ENCODE measurements at places on chromosomes 2 and 18. TPM values are rescaled to one million over a fixed set of nuclear protein-coding genes. Genes with fewer than 3 reads are reported as not detected.

Gene RAB6C
- total RNA-seq: not detected

Gene EPC2
- 89.0 TPM for total RNA-seq

Gene TACR1
- total RNA-seq: not detected

Gene SCN7A
- total RNA-seq: not detected

Gene TTC39C
- 187 TPM for total RNA-seq

Gene LAMA1
- total RNA-seq: not detected

Data from T-helper 17 cell (primary cell).